ENCODE measurements at places on chromosomes 6 and 20.

DNA sequence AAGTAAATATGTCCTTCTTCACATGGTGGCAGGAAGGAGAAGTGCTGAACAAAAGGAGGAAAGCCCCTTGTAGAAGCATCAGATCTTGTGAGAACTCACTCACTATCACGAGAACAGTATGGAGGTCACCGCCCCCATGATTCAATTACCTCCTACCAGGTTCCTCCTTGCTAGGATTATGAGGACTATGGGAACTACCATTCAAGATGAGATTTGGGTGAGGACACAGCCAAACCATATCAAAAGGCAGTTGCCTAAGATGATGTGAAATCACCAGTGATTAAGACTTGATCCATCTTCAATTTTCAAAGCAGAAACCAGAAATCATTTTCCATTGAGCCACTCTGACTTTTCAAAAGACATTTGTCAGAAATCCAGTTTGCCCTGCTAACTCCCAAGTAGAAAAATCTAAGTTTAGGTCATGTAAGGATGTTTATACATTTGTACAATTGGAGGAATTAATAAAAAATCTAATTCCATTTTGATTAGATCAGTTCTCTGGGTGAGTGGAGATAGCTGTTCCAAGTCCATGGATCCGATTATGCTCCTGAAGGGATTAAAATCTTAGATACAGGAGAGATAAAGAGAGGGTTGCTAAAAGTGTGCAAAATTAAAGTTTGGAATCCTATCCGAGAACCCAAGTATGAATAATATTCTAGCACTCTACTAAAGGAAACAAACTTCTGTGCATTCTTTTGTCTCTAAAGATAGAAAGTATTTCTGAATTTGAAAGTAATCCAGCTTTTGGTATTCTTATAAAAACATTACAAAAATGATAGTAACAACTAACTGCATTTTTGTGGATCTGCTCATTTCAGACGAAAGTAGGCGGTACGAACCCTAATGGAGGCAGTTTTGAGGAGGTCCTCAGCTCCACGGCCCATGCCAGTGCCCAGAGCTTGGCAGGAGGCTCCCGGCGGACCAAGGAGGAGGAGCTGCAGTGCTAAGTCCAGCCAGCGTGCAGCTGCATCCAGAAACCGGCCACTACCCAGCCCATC is 39.5 kb downstream of the HDDC2 start:
- DNase-seq: no peak

DNA sequence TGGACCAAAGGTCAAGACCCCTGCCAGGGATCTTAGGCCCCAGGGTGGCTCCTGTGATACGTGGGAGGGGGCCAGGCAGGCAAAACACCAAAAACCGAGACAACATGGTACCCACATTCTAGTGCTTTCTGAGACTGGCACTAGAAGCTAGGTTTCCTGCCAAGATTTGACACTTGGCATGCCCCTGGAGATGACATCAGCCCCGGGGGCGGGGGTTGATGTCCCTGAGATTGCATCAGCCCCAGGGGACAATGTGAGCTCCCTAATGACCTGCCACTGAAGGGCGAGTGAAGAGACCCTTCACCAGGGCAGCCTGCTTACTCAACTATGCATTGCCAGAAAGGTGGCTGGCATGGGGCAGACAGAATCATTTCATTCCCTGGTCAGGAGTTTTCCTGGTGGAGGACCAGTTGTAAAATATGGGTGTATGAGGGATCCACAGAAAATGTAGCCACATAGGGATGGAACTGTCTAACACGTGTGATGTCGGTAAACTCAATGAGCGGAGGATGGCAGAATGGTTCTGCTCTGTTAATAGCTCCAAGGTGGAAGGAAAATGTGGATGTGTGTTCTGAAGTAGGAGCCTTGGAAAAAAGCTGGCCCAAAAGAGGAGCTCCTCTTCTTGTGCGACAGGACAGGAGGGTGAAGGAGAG is 219.7 kb downstream of the UNC5CL start:
- no peak for DNase-seq

- no peak for DNase-seq
These were observed 16.2 kb upstream of the ARFGEF2 start for GRCh38 chr20:48905297-48905647.

DNA sequence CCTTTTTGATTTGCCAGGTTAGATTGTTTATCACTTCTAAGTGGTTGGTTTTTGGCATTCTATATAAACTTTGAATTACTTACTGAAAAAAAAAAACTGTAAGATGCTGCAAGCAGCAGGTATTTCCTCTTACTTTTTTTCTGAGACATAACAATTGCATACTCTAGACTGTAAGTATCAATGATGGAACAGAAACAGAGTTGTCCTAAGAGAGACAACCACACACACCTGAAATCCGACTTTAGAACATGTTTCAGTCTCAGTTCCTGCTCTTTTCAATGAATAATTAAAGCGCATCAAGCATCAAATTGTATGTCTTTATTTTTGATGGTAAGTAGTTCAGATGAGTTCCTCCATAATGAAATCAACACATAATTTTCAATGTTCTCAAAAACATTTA is 105.3 kb upstream of the KHDRBS2 start:
- DNase-seq: no peak

GRCh38 chr6:134764741-134765140 is 185.2 kb downstream of the ALDH8A1 start:
- DNase-seq: no peak

DNA sequence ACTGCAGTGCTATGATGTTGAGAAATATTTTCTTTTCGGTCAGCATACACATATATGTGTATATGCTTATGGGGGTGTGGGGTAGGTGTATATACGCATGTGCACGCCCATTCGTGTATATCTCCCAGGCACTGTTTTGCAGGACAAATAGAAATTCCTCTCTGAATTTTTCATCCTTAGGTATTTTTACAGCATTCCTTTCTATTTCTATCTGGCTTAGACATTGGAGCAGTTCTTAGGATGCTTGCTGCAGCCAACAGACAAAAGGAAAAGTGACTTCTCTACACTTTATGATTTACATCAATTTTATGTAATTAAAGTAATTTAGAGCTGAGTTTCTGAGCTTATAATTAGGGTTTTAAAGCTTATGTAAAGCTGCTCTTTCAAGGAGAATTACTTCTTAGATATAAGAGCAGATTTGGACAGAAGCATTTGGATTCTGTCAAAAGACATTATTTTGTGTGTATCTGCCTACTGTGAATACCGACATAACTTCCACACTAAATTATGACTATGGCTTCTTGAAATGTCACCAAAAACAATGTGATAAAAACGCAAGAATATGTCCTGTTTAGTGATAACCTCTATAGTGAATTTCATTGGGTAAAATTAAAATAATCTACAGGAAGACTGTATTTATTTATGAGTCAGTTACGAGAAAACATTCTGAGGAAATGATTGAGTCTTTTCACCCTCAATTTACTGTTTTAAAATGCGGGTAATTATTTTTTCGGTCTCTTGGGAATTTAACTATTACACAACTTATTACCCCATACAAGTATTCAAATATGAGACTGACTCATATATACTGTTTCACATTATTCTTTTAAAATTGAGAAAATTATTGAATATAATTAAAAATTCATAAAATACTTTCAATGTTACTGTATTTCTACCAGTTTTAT is 21.3 kb upstream of the CEP43 start:
- no peak for DNase-seq

- DNase-seq: no peak
These were observed 359.4 kb downstream of the ADGRB3 start for GRCh38 chr6:68994521-68994920.

DNA sequence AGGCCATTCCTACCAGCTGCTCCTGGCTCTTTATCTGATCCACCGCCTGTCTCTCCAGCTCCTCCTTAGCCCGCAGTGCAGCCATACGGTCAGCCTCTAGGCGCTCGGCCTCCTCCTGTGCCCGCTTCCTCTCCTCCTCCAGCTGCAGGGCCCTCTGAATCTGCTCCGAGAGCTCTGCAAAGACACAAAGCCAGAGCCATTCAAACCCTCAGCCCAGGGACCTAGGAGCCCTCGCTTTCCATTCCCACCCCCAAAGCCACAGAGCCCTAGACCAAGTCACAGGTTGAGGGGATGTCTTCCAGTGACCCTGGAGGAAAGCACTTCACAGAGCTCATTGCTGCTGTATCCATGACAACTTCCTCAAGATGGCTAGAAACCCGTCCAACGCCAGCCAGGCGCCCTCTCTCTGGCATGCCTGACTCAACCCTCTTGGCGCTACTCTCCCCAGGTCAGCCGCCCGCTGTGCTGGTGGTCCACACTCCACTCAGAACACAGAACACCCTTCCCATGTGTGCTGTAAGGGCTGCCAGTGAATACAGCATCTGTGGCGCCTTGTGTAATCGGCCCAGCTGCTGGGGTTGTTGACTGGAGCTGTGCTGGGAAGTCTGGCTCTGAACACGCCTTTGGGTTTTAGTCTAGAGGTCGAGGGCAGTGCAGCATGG is 49.3 kb downstream of the EZR start:
- no peak for DNase-seq

DNA sequence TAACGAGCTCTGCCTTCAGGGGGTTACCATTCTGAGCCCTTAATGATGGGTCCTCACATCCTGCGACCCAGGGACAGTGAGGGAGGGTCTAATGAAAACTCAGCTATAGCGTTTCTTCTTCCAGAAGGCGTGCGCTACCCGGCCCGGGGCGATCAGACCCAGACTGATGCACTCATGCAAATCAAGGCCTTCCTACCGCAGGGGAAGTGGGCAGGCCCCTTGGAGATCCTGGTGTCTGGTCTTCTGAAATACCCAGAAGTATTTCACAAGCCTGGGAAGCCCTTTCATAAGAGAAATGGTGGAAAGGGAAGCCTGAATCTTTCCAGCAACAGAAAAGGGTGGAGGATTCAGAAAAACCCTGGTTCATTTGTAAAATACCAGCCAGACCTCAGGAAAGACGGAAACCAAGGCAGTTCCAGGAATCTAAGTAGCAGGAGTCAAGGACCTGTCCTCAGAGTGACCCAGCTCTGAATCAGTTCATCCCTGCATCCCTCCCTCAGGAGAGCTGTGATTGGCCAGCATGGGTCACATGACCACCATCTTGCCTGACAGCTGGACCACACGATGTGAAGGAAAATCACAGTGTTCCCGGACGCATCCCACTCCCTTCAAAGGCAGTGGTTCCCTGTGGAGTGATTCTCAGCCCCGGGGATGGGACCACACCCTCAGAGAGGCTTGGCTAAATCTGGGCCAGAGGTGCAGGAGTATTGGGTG is 12.7 kb downstream of the BFSP1 start:
- DNase-seq: no peak

DNA sequence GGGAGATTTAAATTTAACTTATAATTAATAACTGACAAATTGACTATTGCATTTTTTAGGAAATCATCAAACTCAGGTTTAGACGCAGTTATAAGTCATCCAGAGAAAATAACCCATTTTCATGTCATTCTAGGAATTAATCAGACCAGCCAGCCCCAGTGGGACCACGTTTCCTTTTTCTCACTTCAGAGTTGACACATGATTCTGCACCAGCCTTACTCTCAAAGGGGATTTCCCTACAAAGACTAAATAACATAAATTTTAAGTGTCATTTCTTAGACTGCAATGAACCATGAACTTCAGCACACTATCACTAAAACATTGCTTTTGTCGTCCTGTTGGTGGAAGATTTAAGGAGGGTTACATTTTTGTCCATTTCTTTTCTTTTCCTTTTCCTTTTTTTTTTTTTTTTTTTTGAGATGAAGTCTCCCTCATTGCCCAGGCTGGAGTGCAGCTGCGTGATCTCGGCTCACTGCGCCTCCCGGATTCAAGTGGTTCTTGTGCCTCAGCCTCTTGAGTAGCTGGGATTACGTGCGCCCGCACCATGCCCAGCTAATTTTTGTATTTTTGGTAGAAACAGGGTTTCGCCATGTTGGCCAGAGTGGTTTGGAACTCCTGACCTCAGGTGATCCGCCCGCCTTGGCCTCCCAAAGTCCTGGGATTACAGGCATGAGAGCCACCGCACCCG is 3.6 kb downstream of the IPCEF1 start:
- no peak for DNase-seq

- no peak for DNase-seq
These were observed 36.7 kb upstream of the RIPOR2 start for GRCh38 chr6:24972311-24972958.

GRCh38 chr6:159017757-159018559 is 18.0 kb upstream of the RSPH3 start:
- DNase-seq: no peak

DNA sequence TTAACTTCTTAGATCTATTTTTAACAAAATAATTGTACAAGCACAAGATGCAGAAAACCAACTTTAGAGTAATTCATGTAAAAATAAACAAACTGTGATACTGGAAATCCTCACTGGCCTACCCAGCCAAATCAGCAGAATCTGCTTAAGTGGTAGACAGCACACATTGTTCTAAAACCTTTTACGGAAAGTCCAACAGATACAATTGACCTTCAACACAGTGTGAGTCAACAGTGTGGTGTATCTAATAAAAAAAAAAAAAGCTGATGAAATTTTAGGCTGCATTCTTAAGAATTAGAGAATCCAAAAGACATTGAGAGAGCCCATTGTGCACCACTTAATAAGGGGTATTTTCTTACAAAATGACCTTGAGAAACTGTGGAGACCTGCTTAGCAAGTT is 174.5 kb downstream of the COL21A1 start:
- DNase-seq: no peak

DNA sequence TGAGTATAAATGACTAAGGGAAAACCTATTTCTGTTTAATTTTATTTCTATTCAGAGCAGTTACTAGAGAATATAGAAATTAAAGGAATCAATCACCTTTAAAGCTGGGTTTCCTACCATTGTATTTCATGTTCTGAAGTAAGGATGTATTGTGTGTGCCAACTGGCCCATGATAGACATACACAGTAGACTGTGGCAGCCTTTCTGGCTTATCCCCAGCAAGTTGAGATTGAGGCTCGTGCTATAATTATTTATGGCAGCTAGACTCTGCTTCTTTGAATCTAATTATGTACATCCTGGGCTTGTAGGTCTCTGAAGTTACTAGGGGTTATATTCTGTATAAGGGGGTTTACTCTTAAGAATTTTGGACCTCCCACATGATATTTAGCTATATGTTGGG is 44.4 kb downstream of the ZNF292 start:
- DNase-seq: no peak

- DNase-seq: no peak
These were observed 8.3 kb downstream of the POM121L2 start for GRCh38 chr6:27303613-27304272.

DNA sequence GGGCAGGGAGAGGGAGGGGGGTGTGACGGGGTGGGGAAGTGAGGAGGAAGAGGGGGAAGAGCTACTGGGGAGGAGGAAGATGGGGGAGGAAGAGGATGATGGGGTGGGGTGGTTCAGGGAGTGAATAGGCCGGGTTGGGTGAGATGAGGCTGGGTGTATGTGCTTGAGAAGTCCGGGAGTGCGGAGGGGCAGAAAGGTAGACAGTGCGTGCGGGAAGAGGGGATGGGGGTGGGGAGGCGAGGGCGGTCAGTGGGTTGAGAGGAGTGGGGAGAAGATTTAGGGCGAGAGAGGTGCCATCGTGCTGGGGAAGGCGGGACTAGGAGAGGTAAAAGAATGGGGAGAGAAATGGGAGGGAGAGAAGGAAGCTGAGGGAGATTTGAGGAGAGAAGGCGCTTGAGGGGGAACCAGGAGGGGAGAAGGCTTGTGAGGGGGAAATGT is 30.9 kb upstream of the NOTCH4 start:
- DNase-seq: no peak

- DNase-seq: no peak
These were observed 29.7 kb upstream of the MDFI start for GRCh38 chr6:41608443-41609151.

Measured in right forelimb (tissue), 1 donor.